ENCODE measurements at places on chromosomes 5 and 9.

DNA sequence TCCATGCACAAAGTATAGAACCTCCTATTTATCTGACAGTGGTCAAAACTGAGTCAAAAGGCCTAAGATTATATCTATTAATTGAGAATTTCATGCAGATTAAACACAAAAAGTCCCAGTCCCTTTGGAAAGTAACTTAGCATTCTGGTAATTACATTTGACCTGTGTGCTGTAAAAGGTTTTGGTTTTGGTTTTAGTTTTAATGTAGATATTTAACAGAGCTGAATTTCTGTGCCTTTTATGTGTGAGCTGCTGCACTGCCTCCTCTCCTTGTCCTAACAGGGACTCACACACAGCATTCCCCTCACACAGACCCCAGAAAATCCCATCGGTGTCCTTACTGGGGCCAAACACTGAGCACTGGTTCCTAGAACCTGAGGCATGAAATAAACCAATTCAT lies 31.0 kb upstream of the FSD1L start:
- no peak for DNase-seq

DNA sequence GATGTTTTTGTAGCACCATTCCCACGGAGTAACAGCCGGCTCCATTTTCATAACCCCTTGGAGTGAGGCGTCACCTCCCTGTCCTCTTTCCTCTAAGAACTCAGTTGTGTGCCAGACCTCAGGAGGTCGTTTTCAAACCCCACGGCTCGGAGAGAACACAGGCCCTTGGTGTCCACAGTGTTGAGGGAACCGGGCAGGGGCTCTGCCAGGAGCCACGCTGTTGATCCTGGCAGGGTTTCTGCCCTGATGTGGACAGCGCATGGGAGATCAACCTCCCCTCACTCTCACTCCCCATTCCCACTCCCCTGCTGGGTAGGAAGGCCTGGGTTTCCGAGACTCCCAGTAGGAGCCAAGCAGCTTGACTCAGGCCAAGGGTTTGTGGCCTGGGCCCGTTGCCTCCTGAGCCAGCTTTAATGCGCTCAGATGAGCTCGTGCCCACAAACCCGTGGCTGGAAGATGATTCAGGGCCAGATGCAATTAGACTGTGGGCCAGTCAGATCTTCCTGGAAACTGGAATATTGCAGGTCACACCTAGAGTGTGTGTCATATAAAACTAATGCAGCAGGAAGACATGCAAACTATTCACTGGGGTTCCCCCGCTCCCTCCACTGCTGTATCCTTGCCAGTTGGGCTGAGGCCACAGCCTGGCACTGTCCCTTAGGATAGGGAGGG lies 133.4 kb downstream of the SLC12A2 start:
- DNase-seq = peak; percentile 44

GRCh38 chr5:59367791-59368394 lies 525.6 kb downstream of the PDE4D start:
- DNase-seq = no peak

DNA sequence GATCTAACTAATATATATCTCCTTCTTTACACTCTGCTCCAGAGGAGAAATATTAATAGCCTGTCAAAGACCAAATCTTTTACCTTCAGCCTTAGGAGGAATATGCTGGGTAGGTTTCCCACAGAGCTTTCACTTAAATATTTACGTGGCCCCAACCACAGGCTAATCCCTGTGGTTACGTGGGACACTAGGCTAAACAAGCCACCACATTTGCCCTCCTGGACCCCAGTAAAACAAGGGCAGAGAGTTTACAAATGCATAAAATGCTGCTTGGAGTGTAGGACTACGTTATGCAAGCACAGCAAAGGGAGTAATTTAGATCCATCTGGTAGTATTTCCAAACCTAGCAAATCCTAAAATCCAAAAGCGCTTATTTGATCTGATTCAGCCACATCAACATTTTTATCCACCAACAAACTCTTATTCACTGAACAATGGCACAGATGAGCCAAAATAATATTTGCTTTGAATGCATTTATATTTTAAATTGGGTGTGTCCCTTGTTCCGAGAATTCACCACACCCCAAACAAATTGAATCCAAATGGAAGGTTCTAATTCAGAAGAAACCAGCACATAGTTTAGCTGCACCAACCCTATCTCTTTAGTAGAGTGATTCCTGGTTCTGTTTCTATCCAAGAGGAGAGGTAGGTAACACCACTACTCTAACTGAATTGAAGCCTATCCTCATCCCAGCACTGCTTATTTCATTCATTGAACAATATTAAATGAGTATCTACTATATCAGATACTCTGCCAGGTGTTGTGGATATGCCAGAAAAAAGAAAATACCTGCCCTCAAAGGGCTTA lies 179.0 kb downstream of the TSSK1B start:
- no peak for DNase-seq

GRCh38 chr5:32193591-32193990 lies 19.5 kb upstream of the GOLPH3 start:
- DNase-seq = peak; percentile 89

- no peak for DNase-seq
Observed at GRCh38 chr9:107340920-107341632, 58.0 kb downstream of the RAD23B start.
